EH (cell line): ENCODE measurements at places on chromosomes 5 and 9.
A peak's percentile ranks its signal among the peaks of the same experiment; 100 is the strongest.

DNA sequence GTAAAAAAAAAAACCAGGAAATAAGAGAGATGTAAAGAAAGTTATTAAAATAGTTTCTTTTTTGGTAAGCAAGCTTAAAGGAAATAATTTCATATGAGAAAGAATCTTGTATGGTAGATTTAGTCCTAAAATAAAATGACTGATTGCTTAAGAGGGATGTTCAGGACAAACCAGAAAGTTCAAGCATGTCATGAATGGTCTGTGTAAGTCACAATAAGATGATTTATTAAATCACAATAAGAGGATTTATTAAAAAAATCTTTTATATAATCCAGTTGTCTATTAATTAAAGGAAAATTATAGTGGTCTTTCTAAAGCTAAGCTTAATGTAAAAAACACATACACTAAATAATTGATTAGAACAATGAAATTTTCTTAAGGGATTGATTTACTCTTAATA is 91.8 kb upstream of the OR13F1 start:
- DNase-seq, result no peak

DNA sequence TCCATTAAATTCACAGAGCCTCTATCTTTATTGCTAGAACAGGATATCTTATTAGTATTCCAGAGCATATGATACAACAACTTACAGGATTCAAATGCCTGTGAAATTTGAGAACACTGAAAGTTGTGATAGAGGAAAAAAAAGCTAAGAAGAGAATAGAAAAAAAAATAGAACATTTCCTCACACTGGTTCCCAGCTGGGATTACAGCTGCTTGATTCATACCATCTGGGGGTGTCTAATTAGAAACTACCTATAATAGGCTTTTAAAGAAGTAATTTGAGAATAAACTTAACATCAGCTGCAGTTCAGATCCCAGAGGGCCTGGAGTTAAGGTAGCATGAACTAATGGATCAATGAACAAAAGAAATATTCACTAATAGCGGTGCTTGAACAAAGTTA is 922.0 kb downstream of the CDH12 start:
- DNase-seq, result no peak

GRCh38 chr9:93645149-93645889 is 68.9 kb downstream of the PHF2 start:
- no peak for DNase-seq

DNA sequence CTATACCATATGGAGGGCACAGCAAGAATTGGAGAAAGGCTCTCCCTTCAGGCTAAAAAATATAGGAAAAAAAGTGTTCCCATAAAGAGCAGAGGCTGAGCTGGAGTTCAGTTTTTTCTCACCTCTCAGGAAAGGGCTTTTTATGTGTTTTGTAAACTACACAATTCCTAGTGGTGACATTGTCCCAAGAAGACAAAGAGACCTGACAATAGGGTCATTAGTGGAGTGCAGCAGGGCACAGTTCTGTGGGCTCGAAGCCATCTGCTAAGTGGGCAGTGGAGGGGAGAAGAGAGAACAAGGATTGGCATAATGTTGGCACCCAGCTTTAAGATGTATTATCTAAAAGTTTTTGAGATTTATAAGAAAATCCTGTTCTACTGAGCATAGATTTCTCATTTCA is 162.5 kb downstream of the HCN1 start:
- no peak for DNase-seq

DNA sequence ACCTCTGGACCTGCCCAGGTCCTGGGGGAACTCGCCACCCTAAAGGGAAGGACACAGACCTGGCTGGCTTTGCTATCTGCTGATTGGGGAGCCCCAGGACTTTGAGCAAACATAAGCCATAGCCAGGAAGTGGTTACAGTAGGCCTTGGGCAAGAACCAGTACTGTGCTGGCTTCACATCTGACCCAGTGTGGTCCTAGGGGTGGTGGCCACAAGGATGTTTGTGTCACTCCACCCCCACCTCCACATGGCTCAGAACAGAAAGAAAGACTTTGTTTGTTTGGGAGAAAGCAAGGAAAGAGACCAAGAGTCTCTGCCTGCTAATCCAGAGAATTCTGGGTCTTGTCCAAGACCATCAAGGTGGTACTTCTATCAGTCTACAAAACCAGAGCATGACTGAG is 334.2 kb downstream of the SPOCK1 start:
- peak; percentile 9 for DNase-seq

GRCh38 chr9:128628471-128629048 is 28.1 kb downstream of the DYNC2I2 start:
- DNase-seq, result peak; percentile 32

- no peak for DNase-seq
These were observed 578.9 kb downstream of the CETN3 start for GRCh38 chr5:89830691-89831090.
